ENCODE measurements at places on chromosomes 2 and 18.

DNA sequence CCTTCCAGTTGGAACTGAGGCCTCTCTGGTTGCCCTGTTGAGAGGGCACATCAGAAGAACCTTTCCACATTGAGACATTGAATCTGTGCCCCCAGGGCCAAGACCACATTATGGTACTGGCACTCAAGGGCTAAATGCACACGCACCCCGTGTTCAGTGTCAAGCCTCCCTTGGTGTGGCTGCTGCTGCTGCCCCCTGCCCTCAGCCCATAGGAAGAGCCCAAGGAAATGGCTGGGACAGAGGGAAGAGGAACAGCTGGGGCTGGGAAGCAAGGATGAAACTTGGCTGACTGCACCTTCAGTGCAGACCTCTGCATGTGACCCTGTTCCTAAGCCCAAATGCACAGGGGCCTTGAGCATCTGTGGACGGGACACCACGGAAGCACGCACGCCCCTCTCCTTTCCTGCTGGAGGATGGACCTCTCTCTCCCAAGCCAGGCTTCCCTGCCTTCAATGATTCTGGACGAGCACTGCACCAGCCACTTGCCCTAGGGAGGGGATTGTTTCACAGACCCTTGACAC, 40.2 kb downstream of the NIFK start:
- DNase-seq, result no peak

DNA sequence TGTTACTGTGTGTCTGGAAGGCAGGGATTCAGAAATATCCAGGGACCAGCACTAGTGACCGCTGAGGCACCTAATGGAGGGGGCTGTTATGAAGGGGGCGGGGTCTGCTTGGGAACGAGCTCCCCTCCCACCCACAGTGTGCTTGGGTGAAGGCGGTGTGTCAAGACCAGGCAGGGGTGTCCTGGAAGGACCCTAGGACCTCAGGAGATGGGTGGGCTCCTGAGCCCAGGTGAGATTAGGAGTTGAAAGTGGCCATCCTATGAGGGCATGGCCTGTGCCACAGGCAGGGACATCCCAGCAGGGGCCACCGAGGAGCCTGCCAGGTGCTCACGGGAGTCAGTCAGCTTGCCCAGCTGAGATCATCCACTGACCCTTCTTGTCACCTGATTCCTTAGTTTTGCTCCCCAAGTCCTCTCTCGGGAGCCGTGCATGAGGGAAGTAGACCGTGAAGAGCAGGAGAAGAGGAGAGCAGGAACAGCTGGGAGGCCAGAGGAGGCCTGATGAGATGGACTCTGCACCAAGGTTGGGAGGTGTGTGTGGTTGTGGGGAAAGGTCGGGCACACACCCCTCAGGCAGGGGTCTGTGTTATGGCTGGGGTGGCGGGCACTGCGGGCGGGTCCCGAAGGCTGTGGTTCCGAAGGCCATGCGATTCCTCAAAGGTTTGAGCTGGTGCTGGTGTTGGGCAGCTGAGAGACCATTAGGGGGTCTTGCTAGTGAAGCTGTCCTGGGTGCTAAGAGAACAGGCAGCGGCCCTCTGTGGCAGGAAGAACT, 180.9 kb upstream of the HS6ST1 start:
- no peak for DNase-seq

DNA sequence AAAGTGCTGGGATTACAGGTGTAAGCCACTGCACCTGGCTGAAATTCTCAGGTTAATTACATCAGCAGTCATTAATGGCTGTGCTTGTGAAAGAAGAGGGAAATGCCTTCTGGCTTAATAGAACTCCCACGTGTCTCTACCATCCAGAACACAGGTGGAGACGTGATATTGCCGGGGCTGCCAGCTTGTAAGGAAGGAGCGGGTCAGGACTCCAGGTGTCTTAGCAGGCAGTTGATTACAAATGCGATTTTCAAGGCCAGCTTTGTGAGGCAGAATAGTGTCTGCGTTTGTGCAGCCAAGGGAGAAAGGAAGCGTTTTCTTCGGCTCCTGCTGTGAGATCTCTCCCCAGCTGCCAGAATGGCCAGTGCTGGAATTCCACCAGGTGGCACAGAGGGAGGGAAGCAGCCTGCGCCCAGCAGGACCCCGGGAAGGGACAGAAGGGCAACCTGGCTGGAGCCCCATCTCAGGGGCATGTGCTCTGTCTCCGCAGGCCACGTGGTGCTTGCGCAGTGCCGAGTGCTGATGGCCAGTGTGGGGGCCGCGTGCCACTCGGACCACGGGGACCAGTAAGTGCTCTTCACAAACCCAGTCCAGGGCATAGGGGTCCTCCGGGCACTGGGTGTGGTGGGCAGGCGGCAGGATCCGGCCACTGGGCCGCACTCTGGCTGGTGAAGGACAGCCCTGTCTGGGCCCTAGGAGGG, 3.7 kb upstream of the ESPNL start:
- no peak for DNase-seq

DNA sequence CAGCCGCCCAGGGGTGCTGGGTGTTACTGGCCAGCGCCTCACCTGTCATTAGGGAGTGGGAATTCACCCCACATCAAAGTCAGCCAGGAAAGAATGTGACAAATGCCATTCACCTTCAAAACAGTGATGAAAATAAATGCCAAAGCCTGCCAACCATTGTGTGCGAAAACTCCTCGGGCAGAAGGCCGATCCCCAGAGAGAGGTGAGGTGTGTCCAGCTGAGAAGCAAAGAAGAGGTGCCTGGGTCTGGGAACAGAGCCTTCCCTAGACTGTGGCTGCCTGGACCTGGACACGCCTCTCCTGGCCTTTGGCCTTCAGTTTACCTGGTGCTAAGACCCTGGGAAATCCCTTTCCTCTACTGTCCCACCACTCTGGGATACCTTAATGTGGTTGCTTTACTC, 142.7 kb downstream of the CYP26B1 start:
- DNase-seq, result no peak

DNA sequence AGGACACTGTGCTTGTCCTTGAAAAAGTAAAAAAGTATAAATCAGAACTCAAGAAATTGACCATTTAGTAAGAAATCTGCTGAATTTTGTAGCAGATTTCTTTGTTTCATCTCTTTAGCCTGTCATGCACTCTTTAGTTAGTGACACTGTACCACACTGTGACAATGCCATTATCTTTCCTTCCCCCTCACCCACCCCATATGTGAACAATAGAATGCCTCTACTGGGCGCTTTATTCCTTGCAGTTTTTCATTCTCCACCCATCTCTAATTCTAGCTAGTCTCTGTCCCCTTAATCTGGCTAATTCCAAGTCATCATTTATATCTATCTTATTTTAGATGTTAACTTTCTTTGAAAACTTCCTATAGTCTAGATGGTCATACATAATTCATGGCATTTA, 241.0 kb downstream of the LRP1B start:
- DNase-seq, result no peak
